Right lobe of liver (tissue), 6 donors: ENCODE measurements at places on chromosomes 5 and 9. TPM values are rescaled to one million over a fixed set of nuclear protein-coding genes. Genes with fewer than 3 reads are reported as not detected.

The HMHB1 gene
- total RNA-seq = not detected

The NUTM2F gene
- not detected for total RNA-seq

DNA sequence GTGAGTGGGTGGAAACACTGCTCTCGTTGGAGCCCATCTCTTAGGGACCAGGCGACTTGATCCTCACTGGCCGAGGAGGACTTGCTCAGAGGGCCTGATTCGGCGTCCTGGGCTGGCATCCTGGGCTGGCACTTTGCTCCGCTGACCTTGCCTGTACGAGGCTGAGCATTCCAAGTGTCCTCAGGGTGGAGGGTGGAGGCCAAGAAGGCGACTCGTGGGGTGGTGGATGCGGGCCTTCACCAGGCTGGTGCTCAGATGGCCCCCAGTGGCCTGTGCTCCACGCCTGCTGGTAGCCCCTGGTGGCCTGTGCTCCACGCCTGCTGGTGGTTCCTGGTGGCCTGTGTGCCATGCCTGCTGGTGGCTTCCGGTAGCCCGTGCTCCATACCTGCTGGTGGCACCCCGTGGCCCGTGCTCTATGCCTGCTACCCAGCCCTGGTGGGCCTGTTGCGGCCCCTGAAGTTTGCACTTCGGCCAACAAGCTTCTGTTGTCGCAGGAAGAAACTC is 42.9 kb downstream of the PHF2 start:
- DNase-seq = no peak
- no peaks in the 10 kb centered on the region for H3K36me3 ChIP-seq
- H3K27me3 ChIP-seq = no peaks in the 10 kb centered on the region

DNA sequence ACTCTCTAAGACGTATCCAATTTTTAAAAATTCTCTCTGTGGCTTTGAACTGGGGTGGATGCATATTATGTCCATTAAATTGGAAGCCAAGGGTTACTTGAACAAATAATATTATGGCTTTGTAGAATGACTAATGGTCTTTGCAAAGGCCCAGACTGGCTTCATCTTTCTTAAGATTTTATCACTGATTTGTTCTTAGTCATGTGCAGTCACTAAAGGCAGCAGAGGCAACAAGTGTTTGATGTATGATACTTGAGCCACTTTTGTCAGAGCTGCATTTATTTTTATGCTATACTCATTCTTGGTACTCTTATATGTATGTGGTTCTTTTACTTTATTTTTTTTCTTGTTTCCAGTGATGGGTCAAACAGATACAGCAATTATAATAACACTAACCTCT is 152.2 kb downstream of the NR2F1-AS1 start:
- no peaks in the 10 kb centered on the region for H3K27me3 ChIP-seq
- no peak overlapping the region for H3K4me3 ChIP-seq
- DNase-seq = no peak
- no peaks in the 10 kb centered on the region for H3K36me3 ChIP-seq
- no peak overlapping the region for H3K27ac ChIP-seq

The QRFP gene
- not detected for total RNA-seq

- no peaks in the 10 kb centered on the region for H3K27me3 ChIP-seq
- no peak for DNase-seq
These were observed 89.7 kb downstream of the DAPK1 start for GRCh38 chr9:87587356-87587745.

DNA sequence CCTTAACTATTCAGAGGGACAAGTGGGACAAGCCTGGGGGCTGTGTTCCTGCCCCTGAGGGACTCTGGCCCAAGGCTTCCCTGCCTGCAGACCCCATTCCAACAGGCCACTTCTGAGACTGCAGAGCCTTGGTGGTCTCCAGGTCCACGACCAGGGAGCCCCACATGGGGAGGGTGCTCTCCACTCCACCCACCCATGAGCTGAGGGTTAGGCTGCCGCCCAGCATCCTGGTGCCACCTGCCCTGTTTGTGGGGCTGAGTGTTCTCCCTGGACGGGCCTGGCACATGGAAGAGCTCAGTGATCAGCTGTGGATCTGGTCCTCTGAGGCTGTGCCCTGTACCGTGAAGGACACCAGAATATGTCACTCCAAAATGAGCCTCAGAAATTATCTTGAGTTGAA is 2.5 kb upstream of the ABO start:
- no peaks in the 10 kb centered on the region for H3K36me3 ChIP-seq
- H3K27ac ChIP-seq = no peak overlapping the region
- DNase-seq = no peak
- no peaks in the 10 kb centered on the region for H3K4me1 ChIP-seq
- H3K4me3 ChIP-seq = no peak overlapping the region

- no peaks in the 10 kb centered on the region for H3K4me1 ChIP-seq
- DNase-seq = no peak
- no peaks in the 10 kb centered on the region for H3K36me3 ChIP-seq
- no peaks in the 10 kb centered on the region for H3K27me3 ChIP-seq
These were observed 169.6 kb downstream of the SLC12A2 start for GRCh38 chr5:128253161-128253560.

GRCh38 chr9:111645806-111646205 is 14.7 kb downstream of the DNAJC25 start:
- H3K27ac ChIP-seq = no peak overlapping the region
- H3K4me1 ChIP-seq = no peaks in the 10 kb centered on the region
- H3K36me3 ChIP-seq = no peaks in the 10 kb centered on the region
- H3K4me3 ChIP-seq = no peak overlapping the region
- H3K27me3 ChIP-seq = no peaks in the 10 kb centered on the region
- DNase-seq = no peak

GRCh38 chr9:105204416-105204815 is 40.0 kb upstream of the SLC44A1 start:
- H3K27ac ChIP-seq = no peak overlapping the region
- no peak overlapping the region for H3K4me3 ChIP-seq
- peaks cover 12% of the 10 kb centered on the region for H3K4me1 ChIP-seq
- DNase-seq = no peak
